Activated CD8-positive, alpha-beta memory T cell treated with anti-CD3 and anti-CD28 coated beads for 1 hour (primary cell): ENCODE measurements at places on chromosomes 13 and 19.

DNA sequence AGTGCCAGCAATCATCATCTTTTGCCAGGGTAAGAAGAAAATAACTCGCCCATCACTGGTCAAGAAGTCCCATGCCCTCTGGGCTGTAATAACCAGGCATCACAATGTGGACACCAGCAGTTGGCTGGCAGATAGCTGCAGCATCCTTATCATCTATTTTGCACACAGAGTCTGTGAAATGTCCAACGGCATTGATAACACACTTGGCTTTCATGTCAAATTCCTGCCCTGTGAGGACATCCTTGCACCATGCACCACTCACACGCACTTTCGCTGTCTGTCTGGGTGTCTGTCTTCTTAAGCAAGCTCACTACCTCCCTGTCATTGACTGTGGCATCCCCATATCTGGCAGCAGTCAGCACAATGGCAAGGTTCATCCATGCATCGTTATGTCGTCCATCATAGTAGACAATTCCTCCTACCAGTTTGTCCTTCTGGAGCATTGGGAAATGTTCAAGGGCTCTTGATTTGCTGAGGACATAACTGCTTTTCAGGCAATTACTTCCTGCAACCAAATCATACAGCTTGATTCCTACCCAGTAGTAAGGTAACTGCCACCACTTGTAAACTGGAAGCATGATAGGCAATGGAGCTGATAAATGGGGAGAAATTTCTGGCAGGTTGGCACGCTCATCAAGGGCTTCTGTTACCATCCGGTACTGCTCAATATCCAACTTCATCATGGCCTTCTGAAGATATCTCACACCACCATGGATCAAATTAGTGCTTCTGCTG lies 6.8 kb upstream of the ZSCAN5A start:
- no peak for DNase-seq

DNA sequence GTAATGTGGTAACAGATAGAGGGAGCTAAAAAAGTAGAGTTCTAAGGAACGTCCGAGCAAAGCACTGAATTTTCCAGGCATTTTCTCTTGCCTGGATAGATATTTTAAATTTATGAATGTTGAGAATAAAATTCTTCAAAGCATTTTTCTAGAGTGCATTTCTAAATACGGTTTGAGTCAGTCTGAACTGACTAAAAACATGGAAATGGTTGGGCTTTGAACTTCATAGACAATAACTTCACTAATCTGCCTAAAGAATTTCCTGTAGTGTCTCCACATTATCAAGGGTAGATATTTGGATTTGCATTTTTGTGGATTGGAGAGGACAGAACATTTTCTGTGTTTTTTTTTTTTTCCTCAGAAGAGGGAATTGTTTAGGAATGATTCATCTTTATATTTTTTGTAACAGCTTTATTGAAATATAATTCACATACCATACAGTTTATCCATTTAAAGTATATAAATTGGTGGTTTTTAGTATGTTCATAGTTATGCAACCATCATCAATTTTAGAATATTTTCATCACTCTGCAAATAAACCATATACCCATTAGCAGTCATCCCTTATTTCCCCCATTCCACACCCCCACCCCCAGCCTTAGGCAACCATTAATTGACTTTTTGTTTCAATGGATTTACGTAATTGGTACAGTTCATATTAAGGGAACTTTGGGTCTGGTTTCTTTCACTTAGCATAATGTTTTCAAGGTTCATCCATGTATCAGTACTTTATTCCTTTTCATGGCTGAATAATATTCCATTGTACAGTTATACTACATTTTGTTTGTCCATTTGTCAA lies 20.7 kb downstream of the GARRE1 start:
- no peak for DNase-seq

- DNase-seq = no peak
Observed at GRCh38 chr19:27792576-27793127, 1420.3 kb downstream of the UQCRFS1 start.

GRCh38 chr13:109163037-109163379 lies 533.6 kb downstream of the MYO16 start:
- DNase-seq = no peak

DNA sequence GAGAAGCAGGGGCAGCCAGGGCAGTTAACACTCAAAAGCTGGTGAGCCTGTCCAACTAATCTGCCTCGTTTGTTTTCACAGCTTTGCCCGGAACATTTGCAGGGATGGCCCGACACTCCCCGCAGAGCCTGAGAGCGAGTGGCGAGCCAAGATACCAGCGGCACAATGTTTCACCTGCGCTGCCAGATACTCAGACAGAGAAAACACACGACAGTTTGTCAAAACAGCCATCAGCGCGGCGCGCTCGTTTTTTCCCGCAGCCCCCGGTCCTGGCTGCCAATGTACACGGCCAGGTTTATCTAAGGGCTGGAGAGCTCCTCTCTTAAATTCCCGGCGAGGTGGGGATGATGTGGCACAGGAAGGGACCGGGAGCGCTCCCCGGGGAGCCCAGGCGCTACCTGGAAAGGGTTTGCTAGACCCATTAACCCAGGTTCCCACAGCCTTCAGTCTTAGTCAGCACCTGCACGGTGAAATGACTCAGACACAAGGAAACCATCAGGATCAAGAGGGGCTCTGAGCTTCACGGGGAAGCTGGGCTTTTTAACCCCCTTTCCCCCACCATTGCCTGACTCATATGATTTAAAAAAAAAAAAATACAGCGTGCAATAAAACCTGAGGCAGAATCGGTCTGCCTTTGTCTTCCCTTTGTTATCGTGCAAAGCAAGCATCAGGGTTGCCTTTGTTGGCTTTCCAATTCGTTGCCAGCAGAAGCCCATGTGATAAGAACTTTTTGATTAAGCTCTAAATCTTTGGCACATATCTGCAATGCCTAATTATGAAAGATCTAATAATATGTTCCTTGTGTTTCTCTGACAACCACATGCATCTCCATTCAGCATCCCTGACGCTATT lies 186.2 kb downstream of the EFNB2 start:
- DNase-seq = no peak

DNA sequence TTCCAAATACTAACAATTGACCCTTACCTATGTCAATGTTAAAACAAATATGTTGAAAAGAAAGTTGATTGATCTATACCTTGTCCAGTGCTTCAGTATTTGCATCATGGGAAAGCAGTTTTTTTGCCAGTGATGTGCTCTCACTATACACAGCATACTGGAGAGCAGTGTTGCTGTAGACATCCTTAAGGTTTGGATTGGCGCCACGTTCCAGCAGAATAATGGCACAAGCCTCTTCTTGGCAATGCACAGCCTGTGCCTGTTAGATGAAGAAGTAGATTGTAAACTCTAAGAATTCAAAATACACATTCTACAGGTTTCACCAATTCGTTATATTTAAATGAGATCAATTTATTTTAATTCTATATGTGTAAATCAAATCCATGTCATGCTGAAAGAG lies 43.9 kb upstream of the C1QTNF9B start:
- no peak for DNase-seq

DNA sequence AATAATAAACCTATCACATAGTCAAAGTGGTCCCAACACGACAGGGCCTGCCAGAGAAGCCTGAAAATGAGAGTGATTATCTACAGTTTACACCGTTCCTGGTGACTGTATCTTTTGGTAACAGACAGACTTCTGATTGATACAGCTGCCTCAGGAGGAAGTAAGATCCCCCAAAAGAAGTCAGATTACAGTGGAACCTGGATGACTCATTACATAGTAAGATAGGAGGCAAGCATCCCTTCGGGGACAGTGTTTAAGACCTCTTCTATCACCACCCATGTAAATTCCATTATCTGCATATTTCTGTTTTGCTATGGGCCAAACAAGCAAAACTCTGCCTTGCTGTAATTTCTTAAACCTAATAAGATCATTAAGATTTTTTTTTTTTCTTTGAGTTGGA lies 44.0 kb upstream of the FLT1 start:
- no peak for DNase-seq

- DNase-seq = no peak
Observed at GRCh38 chr13:70964124-70964523, 855.9 kb upstream of the KLHL1 start.

DNA sequence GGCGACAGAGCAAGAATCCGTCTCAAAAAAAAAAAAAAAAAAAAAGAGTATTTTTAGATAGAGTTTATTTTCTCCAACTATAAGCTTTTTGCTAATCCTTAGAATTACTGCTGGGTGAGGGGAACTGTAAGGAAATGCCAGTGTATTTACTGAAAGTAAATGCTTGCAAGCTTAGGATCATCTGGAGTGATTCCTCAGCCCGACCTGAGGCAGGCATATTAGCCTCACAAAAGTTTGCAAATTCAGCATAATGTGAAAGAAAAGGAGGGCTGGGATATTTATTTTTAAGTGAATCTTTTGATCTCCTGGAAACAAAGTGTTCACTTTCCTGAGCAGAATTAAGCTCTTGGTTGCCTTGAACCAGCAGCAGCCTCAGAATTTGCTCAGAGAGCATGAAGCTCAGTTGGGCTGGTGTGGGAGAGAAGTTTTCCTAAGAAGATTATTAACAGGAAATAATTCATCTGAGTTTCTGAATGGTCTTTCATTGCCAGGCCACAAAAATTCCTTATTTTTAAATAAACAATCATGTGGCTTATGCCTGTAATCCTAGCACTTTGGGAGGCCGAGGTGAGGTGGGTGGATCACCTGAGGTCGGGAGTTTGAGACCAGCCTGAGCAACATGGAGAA lies 24.7 kb upstream of the SPATA13 start:
- no peak for DNase-seq

- DNase-seq = no peak
Observed at GRCh38 chr13:76350399-76350798, 535.8 kb downstream of the KCTD12 start.

DNA sequence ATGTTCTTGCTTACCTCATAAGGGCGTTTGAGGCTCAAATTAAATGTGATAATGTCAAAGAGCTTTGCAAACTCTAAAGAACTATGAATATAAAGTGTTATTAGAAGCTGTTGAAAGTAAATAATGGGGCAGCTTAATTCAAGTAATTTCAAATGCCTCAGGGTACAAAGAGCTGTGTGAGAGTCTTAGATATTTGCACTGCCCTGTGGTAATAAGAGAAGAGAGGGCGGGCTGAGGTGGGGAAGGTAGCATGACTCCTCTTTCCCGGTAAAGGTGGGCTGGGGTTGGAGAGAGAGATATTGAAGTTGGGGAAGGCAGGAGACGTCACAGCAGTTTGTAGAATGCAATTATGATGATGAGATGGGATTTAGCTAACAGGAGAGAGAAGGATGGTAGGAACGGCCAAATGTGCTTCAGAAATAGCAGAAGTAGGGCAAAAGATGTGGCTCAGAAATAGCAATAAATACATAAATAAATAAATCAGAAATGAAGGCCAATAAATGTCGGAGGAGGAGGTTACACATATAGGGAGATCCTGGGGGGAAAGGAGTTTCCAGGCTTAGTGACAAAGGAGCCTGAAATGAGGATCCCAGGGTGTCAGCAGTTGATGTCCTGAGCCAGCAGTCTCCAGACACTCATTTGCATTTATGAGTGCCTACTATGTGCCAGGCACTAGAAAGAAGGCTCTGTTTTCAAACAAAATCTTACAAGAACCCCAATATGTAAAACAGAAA lies 35.7 kb upstream of the RCBTB2 start:
- DNase-seq = no peak

DNA sequence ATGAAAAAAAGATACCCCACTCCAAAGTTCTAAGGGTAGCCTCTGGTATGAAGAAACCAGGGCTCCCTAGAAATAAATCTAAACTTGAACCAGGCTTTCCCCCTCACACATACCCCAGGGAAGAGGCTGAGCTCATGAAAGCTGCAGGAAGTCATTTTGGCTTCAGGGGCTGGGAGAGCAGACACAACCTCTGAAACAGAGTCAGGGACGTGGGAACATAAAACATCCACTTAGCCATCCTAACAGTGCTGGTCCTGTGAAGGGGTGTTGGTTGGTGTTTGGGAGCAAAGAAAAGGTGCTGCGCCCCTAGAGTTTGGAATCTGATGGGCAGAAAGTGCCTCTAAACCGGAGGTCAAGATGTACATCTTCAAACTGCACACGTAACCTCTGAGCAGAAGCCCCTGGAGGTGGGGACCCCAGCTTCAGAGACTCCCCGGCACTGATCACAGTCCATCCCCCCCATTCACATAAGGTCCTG lies 15.8 kb downstream of the RAB3D start:
- DNase-seq = no peak

DNA sequence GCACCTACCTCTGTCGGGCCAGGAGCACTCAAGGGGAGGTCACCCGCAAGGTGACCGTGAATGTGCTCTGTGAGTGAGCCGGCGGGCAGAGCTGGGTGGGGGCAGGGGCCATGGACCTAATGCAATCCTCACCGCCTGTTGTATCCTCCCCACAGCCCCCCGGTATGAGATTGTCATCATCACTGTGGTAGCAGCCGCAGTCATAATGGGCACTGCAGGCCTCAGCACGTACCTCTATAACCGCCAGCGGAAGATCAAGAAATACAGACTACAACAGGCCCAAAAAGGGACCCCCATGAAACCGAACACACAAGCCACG lies 1.8 kb upstream of the ICAM4 start:
- DNase-seq = no peak

GRCh38 chr13:46934749-46935148 lies 37.9 kb upstream of the HTR2A start:
- no peak for DNase-seq

- DNase-seq = no peak
Observed at GRCh38 chr13:72125561-72125960, 258.6 kb upstream of the DACH1 start.

- no peak for DNase-seq
Observed at GRCh38 chr13:44667943-44668342, 91.8 kb upstream of the TSC22D1 start.

DNA sequence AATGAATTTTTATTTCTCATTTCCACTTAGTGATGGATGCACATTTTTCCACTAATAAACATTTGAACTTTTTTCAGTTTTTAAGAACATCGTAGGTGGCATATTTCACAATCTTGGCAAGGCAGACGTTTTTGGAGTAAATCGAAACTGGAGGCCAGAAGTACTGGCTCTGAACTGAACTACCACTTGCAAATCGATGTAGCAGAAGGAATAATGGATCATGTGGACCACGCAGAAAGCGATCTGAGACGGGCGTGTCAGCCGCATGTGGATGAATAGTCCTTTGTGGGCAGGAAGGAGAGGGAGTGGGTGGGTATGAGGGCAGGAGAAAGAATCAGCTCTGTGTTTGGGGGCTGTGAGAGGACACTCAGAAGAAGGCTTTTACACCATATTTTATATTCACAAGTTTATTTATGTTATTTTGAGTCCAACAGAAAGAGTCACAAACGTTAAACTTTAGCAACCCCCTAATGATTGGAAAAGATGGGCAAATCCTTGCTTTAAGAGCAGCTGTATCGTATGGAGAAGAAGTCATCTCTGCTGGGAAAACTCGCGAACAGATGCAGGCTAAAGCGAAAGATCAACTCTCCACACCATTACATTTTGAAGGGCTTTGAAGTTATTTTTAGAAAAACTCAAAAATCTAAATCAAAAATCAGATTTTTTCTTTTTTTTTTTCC lies 90.5 kb downstream of the COL4A2 start:
- no peak for DNase-seq

GRCh38 chr13:89852570-89852969 lies 1494.9 kb upstream of the MIR17HG start:
- DNase-seq = no peak

GRCh38 chr13:85825454-85825853 lies 26.2 kb upstream of the SLITRK6 start:
- no peak for DNase-seq
